H9 (cell line): ENCODE measurements at places on chromosomes 1 and 21. TPM values are rescaled to one million over a fixed set of nuclear protein-coding genes. Genes with fewer than 3 reads are reported as not detected.
A peak's percentile ranks its signal among the peaks of the same experiment; 100 is the strongest.

- no peak for DNase-seq
These were observed 105.9 kb downstream of the GPATCH2 start for GRCh38 chr1:217524787-217525520.

DNA sequence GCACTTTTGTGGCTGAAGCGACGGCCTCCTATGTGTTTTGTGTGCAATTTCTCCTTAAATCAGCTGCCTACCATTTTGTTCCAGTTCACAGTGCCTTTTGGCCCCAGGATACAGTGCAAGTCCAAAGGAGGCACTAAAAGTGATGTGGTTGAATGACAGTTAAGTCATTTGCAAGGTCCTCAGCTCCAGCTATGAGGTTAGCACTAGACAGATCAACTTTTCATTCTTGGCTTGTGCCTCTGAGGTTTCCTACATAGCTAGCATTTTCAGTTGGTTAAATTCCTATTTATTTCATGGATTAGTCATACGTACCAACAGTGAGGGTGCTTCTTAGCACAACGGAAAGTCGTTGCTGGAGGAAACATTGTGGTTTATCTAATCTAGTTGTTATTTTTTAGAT is 59.3 kb upstream of the NTPCR start:
- no peak for DNase-seq

DNA sequence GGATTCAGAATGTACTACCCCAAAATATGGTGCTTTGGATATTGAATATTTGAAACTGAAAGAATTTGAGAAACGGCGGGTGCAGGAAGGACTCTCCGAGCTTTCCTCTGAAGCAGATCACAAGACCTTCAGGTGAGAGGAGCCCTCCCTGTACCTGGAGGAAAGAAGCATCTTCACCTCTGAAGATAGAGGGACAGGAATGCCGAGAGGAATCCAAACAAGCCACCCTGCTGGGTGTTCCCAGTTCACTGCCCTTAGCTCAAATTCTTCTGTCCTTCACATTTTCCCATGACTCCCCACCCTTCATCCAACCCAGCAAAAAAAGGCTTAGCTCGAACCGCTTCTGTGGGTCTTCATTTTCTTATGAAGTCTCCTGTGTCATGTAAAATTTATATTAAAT is 18.2 kb upstream of the PADI2 start:
- DNase-seq, result no peak

DNA sequence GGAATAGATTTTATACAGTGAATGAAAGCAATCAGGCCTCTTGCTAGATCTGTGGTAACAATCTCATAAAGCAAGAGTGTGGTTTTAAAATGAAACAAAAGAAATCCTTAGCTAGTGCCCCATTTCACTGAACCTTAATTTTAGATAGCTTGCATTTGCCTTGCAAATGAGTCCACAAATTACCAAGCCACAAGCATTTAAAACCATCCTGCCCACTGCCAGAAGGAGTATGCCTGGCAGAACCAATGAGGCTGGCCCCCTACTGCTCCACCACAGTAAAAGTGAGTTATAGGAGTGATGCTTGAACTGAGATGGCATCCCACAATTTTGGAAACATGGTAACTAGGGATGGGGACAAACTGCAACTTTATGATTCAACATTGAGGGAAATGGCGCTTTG is 206.4 kb upstream of the LMO4 start:
- no peak for DNase-seq

RAD54L gene
- 43.4 and 46.8 TPM in 2 replicates for total RNA-seq

DNA sequence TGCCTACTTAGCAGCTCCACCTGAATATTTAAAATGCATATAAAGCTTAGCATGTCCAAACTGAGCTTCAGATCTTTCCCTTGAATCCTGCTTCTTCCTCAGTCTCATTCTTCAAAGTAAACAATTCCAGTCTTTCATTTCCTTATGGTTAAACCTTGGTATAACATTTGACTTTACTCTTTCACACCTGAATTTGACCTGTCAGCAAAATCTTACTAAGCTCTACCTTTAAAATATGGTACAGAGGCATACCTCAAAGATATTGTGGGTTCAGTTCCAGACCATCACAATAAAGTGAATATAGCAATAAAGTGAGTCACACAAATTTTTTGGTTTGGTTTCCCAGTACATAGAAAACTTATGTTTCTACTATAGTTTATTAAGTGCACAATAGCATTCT is 42.5 kb upstream of the RNF11 start:
- no peak for DNase-seq

DNA sequence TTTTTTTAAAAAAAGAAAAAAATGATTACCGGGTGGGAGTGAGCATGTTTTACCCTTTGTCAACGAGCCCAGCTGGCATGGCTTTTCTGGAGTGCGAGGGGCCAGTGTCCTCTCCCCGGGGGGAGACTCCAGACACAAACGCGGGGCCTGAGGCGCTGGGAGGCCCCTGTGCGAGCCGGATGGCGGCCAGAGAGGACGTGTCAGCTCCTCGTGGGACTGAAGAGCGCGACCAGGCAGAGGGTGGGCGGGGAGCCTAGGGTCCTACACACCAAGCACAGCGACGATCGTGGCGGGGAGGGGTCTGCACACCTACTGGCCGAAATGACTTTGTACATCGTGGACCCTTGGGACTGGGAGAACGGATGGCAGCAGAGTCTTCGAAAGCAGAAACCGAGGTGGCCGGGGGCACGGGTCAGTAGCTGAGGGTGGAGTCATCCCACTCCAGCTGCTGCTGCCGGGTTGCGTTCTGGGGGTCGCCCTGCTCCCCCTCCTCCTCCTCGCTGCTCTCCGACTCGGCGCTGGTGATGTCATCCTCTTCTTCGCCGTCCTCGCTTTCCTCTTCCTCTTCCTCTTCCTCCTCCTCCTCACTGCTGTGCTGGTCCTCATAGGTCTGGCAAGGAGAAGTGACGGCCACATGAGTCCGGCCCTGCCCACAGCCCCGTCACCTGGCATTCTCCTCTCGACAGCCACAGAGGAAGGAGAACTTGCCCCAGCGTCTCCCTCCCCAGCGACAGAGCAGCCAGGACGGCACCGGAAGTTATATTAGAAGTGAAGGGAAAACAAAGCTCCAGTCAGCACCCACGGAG is 78.8 kb downstream of the PIK3CD start:
- no peak for DNase-seq

- DNase-seq, result no peak
These were observed 372.5 kb upstream of the ST6GALNAC5 start for GRCh38 chr1:76494807-76495206.

GRCh38 chr1:206798384-206798996 is 26.2 kb upstream of the IL10 start:
- DNase-seq, result no peak

GRCh38 chr1:181743878-181744312 is 260.6 kb downstream of the CACNA1E start:
- DNase-seq, result no peak

BGLAP gene
- 2.4 and 3.0 TPM in 2 replicates for total RNA-seq

ATP1A4 gene
- 0.20 and 0.44 TPM in 2 replicates for total RNA-seq

- no peak for DNase-seq
These were observed 634.9 kb downstream of the LTN1 start for GRCh38 chr21:28357743-28358142.

GRCh38 chr1:247387096-247387495 is 28.9 kb upstream of the NLRP3 start:
- no peak for DNase-seq

- DNase-seq, result no peak
These were observed 56.3 kb downstream of the GIPC2 start for GRCh38 chr1:78102082-78102481.

XCL1 gene
- 0.22 and 0.26 TPM in 2 replicates for total RNA-seq

DYNLT4 gene
- total RNA-seq, result not detected in 2 replicates

GRCh38 chr21:44050276-44050675 is 38.2 kb downstream of the TRAPPC10 start:
- no peak for DNase-seq

NID1 gene
- 28.2 and 28.5 TPM in 2 replicates for total RNA-seq

DNA sequence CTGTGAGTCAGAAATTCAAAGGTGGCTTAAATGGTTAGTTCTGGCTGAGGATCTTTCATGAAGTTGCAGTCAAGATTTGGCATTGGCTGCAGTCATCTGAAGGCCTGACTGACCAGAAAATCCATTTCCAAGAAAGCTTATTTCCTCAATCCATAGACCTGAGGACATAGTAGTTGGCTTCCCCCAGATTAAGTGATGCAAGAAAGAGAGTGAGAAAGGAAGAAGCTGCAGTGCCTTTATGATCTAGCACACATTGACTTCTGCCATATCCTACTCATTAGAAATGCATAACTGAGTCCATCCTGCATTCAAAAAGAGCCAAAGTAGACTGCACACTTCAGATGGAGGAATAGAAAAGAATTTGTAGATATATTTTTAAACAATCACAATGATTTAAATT is 222.6 kb downstream of the COL24A1 start:
- no peak for DNase-seq

AMY1A gene
- not detected in 2 replicates for total RNA-seq

GRCh38 chr1:174964972-174965361 is 34.8 kb upstream of the CACYBP start:
- no peak for DNase-seq

LRRC8B gene
- 29.1 and 33.2 TPM in 2 replicates for total RNA-seq

DNA sequence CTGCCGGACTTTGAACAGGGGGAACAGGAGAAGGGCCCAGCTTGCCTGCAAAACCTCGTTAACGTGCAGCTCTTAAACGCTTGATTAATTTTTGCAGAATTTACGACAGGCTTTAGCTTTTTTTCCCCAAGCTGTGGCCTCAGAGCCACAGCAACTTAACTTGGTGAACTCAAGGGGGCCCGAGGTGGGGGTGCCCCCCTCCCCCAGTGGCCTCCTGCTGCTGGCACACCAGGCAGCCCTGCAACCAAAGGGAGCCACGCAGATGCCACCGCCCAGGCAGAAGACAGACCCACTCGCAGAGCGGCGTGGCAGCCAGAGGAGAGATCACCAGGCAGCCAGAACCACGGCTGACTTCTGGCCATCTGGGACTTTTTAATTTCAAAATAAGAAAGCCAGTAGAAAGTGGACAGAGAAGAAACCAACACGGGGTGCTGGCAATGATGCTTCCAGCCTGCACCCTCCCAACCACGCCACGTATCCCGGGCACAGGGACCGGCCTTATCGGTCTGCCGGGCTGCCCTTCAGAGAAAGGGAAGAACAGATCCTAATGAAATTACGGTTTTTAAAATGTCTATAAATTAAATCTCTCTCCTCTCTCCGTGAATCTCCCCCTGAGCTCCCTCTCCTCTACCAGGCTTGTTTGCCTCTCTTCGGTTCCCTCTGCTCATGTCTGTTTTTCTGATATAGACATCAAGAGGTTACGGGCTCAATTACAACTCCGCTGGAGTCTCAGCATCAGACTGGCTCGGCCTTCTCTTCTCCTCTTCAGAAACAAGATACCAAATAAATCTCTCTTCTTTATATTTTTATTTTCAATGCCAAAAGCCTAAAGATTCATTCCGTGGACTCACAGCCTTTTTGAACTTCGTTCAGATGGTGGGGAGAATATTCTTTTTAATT is 6.4 kb downstream of the CASZ1 start:
- no peak for DNase-seq

DNA sequence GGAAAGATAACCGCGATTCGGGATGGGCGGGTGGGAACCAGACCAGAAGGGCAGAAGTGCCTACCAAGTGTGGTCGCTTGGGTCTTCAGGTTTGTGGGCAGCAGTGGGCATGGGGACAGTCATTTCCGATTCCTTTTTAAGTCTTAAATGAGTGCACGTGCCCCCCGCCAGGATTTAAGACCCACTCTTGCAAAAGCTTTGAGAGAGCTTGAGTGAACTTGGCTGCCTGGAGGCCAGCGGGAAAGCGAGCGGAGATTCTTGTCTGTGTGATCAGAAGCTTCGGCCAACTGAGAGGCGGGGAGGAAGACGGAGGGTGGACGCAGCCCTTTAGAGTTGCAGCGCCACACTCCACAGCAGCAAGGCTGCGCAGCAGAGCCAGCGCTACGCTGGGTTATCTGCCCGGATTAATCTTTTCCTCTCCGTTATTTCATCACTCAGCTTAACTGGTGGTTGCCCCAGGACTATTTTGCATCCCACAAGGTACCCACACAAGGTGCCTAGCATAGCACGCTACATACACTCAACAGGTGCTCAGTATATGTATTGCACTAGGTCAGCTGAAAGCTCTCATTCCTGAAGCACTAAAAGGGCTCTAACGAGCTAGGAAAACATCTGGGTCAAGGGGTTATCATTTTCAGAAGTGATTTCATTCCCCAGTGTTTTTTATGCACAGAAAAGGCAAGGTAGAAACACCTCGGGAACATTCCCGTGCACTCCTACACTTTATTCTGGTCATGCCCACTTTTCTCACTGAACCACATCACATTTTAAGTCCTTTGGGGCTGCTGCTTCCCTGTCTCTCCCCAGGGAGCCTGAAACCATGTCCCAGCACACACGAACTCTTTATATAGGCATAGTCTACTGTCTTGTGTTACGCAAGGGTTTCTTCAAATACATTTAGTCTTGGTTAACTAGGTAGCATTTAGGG is 1.5 kb upstream of the BATF3 start:
- DNase-seq, result peak; percentile 70

DNA sequence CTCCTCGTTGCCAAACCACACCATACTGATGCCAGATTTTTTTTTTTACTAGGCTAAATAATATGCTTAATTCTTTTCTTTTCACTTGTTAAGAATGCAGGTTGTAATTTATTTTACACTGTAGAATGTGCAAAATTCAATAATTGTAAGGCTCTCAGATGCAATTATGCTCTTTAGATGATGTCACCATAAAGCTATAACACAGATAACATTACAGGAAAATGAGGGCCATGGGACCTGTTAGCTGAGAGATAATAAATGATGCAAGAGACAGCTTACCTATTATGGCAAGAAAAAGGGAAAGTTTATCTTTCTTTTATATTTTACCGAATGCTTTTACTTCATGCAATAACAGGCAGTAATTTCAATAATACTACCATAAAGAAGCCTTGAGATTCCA is 35.4 kb downstream of the CHRM3 start:
- no peak for DNase-seq

- DNase-seq, result peak; percentile 75
These were observed 4.6 kb downstream of the TMEM63A start for GRCh38 chr1:225877580-225877979.

GRCh38 chr1:116836099-116836498 is 73.6 kb upstream of the PTGFRN start:
- DNase-seq, result peak; percentile 44

CLCA1 gene
- total RNA-seq, result not detected in 2 replicates

VCAM1 gene
- 0.07 TPM in 1 of 2 replicates, not detected in the other for total RNA-seq

GRCh38 chr1:20383631-20384030 is 93.0 kb downstream of the VWA5B1 start:
- DNase-seq, result no peak

GRCh38 chr1:175887981-175888428 is 144.6 kb upstream of the TNR start:
- DNase-seq, result peak; percentile 89

GRCh38 chr1:158095737-158096335 is 84.9 kb upstream of the CD1D start:
- DNase-seq, result peak; percentile 75
